ENCODE measurements at places on chromosomes 11 and 22. TPM values are rescaled to one million over a fixed set of nuclear protein-coding genes. Genes with fewer than 3 reads are reported as not detected.

The OR4B1 gene
- not detected for total RNA-seq

The PDGFB gene
- total RNA-seq, result 33.1 TPM

The TAF6L gene
- 11.7 TPM for total RNA-seq

The JAM3 gene
- 17.2 TPM for total RNA-seq

The UPK2 gene
- total RNA-seq, result not detected

The OR6T1 gene
- total RNA-seq, result not detected

The TSPAN32 gene
- 0.19 TPM for total RNA-seq

The LMO1 gene
- total RNA-seq, result not detected

The SLC43A3 gene
- 123 TPM for total RNA-seq

The MOV10L1 gene
- total RNA-seq, result 2.5 TPM

The TBX1 gene
- total RNA-seq, result not detected

The QSER1 gene
- 24.1 TPM for total RNA-seq

The SEZ6L gene
- not detected for total RNA-seq

The RAB38 gene
- not detected for total RNA-seq

The FCHSD2 gene
- 15.4 TPM for total RNA-seq

The PANX2 gene
- total RNA-seq, result 1.7 TPM

The MAFF gene
- total RNA-seq, result 334 TPM

The OR2D3 gene
- not detected for total RNA-seq

The IGLL5 gene
- total RNA-seq, result 7.7 TPM

The OR5P2 gene
- 0.84 TPM for total RNA-seq

The OR51T1 gene
- total RNA-seq, result not detected

The HTR3A gene
- total RNA-seq, result not detected

The WNT7B gene
- not detected for total RNA-seq

The RIMBP3B gene
- total RNA-seq, result not detected

The SCGB1D2 gene
- total RNA-seq, result not detected

The TIMP3 gene
- total RNA-seq, result 989 TPM

The SLC29A2 gene
- 2.8 TPM for total RNA-seq

The SH3BP1 gene
- total RNA-seq, result 11.5 TPM

The FOLR3 gene
- 25.7 TPM for total RNA-seq

The FOLR1 gene
- total RNA-seq, result not detected
